ENCODE measurements at places on chromosomes 2 and 18.

GRCh38 chr2:78718473-78718872, 307.0 kb upstream of the REG3G start:
- no peak for DNase-seq

DNA sequence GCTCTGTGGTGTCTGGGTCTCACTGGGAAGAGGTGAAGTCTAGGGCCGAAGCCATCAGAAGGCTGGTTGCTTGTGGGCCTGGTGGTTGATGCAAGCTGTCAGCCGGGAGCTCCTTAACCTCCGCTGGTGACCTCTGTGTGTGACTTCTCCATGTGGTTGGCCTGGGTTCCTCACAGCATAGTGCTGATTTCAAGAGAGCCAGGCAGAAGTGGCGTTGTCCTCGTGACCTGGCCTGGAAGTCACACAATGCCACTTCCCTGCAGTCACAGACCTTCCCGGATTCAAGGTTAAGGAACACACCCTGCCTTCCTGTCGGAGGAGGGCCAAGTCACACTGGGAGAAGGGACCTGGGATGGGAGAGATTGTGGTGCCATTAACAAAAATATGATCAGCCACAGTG, 303.7 kb upstream of the HS6ST1 start:
- no peak for DNase-seq

DNA sequence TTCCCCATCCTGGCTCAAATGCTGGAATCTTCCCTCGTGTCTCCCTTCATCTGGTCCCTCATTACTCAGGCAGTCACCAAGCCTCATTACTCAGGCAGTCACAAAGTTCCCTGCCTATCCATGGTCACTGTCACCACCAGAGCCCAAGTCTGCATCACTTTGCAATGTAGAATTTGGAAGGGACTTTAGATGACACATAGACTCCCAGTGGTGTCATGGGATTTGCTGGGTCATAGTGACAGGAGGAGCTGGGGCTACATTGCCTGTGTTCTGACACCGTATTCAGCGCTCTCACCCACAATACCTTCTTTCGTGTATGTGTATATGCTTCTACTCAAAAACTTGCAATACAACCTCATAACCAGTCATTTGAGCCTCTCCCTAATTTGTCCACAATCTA, 2.1 kb upstream of the EMILIN1 start:
- DNase-seq, result no peak

DNA sequence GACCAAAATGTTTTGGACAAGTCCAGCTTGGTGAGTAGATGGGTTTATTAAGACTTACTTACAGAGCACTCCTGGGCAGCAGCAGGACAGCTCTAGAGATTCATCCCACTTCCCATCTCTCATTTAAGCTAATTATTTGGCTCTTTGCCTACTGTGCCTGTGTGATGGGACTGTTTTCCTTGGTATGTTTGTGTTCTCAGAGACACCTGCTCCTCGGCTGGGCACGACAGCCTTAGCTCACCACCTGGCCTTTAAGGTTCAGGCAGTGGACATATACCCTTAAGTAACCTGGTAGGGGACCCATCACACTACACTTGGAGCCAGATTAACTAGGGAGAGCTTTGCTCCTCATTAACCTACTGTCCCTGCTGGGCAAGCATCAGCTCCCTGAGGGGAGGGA, 41.7 kb upstream of the EFEMP1 start:
- DNase-seq, result no peak

GRCh38 chr18:317618-318017, 49.8 kb upstream of the THOC1 start:
- no peak for DNase-seq

- no peak for DNase-seq
Observed at GRCh38 chr2:1830936-1831619, 86.8 kb upstream of the PXDN start.

DNA sequence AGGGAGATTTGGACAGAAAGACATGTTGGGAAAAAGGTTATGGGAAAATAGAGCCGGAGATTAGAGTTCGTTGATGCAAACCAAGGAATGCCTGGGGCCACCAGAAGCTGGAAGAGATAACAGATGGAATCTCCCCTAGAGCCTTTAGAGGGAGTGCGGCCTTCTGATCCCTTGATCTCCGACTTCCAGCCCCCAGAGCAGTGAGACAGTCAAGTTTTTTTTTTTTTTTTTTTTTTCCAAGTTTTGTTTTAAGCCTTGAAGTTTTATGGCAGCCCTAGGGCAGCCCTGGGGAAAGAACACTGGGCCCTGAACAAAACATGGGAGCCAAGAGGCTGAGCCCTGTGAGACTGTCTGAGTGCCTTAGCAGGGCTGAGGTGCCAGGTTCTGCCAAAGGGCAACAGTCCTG, 6.5 kb downstream of the DGKD start:
- no peak for DNase-seq

- DNase-seq, result no peak
Observed at GRCh38 chr2:62733546-62733945, 28.0 kb downstream of the EHBP1 start.

DNA sequence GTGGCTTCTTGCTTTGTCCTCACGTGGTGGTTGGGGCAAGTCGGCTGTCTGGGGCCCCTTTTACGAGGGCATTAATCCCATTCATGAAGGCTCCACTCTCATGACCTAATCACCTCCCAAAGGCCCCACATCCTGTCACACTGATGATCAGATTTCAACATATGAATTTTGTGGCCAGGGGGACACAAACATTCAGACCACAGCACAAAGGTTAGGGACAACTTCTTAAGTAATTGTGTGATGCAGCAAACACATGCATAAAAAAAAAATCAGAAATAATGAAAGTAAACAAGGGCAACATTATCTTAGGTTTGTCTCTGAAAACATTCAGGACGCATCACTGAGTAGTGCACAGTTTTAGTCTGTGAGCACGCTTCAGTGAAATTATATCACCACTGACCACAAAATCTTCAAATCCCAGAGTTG, 54.2 kb upstream of the FRZB start:
- no peak for DNase-seq

DNA sequence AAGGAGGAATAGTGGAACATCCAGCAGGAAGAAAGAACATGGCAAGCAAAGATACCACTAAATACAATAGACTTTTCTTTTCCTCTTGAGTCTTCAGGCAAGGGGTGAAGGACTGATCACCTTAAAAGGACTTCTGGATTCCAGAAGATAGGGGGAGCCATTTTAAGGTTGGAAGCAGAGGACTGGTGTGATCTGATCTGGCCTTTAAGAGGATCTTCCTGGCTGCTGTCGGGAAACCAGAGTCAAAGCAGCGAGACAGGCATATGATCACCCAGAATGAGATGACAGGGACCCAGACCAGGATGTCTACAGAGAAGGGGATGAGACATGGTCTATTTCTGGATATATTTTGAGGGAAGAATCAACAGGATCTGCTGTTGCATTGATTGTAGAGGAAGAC, 558.0 kb downstream of the STK39 start:
- no peak for DNase-seq

DNA sequence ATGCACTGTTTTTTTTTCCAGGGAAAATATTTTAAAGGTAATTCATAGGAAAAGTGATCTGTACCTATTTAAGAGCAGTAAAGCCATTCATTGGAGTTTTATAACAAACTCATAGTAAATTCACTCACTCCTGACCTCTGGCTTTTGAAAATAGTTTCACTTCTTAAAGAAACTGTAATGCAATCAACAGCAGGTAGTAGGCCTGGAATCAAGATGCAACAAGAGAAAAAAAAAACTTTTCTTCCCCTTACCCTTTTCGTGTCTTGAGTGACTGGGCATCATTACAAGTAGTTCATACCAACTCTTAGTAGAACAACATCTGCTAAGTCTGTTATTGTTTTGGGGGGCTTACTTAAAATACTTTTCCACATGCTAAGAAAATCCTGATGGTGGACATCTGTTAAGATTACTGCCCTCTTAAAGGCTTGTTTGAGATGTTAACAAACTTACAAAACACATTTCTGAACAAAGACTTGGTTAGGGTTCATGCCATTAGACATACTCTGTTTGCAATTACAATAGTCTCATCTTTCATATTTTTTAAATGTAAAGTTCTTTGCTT, 164.1 kb upstream of the FOSL2 start:
- no peak for DNase-seq
